ENCODE measurements at places on chromosomes 6 and 20.

DNA sequence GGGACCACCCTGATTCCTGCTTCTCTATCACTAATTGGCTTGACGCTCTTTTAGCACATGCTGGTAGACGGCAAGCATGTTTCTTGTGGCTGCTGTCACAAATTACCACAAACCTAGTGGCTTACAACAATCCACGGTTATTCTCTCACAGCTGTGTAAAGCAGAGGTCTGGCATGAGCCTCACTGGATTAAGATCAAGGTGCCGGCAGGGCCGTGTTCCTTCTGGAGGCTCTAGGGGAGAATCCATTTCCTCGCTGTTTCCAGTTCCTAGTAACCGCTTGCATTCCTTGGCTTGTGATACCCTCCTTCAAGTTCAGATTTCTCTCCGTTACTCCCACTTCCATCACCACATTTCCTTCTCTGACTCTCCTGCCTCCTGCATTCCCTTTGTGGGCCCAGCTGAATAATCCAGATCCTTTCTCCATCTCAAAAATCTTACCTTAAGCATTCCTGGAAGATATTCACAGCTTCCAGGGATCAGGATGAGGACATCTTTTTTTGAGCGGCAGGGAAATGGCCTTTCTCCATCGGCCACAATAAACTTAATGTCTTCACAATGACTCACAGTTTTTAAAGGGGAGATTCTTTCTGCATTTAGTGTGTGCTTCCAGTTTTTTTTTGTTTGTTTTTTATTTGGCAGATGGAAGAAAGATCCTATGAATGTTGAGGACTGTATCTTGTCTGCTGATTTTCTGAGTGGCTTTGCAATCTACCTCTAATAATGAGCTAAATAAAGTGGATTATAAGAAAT lies 39.9 kb downstream of the BMP6 start:
- no peak for DNase-seq

DNA sequence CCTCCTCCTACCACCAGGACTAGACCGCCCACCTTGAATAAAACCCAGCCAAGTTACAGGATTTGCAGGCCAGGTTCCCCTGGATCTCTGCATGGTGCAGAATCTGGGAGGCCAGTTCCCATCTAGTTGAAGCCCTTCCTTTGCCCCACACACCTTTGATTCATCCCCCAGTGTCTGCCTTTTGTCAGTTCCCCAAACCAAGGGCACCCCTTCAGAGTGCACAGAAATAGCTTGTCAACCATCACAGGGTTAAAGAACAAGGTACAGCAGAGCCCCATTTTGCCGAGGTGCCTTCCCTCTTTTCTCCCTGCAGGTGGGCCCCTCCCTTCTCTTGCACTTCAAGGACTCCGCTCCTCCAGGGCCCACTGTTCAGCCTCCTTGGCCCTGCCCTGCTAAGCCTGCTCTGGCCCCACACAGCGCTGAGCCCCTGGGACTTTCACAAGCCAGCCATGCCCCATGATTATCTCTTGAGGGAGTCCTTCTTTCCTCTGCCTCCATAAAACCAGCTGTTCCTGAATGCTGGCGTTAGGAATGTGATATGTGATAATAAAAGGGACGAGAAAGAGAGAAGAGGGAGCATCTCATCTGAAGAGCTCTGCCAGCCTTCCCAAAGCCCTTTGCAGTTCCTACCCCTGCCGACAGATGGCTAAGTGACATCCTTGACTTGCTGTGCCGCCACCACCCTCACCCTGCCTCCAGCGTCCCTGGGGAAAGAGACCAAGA lies 280.3 kb downstream of the CDC5L start:
- no peak for DNase-seq

DNA sequence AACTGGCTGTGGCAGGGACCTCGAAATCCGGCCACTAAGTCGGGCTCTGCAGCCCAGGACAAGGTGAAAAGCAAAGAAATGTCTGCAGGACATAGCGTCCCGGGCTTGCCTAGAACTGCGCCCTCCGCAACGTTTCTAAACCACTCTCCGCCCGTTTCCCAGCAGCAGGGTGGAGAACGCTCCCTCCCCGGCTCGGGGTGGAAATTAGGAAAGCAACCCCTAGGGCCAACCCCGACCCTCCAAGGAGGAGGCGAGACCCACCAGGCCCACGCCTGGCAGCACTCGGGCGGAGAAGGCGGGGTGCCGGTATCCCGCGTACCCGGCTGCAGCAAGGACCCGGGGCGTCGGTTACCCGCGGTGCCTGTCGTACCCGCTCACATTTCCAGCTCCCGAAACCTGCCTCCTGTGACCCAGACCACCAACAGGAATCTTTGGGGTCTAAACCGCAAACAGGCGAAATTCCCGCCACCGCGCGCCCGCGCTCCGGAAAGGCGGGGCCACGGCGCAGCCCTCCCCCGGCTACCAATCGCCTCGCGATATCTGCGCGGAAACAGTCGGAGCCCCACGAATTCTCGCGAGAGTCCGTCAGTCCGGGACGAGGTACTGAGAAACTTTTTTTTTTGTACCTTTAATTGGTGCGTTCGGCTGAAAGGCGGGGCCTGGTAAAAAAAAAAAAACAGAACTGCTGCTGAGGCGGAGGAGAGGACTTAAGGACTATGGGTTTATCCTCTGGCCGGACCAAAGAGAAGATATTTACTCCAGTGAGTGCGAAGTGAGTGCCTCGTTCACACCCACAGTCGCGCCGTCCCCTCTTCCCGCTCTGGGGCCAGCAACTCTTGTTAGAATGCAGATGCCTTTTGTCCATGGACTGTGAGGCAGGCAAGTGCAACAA lies at the start of gene MMS22L:
Gene MMS22L, minus strand, starts transcription at position 491 of the 892 bp plus-strand sequence. CDS start 739 bp downstream, outside the sequence.
- peak; percentile 94 for DNase-seq

DNA sequence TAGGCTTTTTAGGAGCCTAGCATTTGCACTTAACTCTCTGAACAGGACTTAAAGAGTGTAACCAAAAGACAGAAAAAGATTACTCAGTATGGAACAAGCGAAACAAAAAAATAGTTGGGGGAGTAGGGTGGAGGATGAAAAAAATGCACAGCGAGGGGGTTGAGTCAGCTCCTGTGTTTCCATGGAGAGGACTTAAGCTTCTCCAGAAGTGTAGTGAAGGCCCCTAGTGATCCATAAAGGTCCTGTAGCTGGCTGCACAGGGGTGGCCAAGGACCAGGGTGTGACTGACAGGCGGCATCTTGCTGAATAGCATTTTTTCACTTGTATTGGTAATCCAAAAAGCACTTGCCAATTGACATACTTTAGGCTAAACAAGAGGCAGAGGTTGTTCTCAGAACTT lies 533.9 kb downstream of the RFPL4B start:
- no peak for DNase-seq

- no peak for DNase-seq
Measured at GRCh38 chr6:160421854-160422253, 73.7 kb downstream of the SLC22A3 start.

- DNase-seq = no peak
Measured at GRCh38 chr6:28335040-28335563, 846 bp downstream of the ZSCAN31 start.

DNA sequence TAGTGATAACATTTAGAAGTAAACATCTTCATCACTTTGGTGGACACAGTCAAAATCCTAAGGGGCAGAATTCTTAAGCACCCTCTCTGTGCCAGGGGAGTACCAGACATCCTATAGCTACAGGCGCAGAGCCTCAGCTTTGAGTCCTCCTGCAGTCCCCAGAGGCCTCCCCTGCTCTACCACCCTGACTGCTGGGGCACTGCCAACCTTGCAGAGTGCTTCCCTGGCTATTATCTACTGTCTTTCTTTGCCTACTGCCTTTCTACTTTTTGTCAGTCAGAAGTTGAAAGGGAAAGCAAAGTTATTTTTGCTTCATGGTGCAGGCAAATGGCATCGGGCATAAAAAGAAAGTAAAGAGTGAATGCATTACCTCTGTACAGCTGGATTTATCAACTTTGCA lies 80.1 kb downstream of the AIG1 start:
- DNase-seq = no peak

DNA sequence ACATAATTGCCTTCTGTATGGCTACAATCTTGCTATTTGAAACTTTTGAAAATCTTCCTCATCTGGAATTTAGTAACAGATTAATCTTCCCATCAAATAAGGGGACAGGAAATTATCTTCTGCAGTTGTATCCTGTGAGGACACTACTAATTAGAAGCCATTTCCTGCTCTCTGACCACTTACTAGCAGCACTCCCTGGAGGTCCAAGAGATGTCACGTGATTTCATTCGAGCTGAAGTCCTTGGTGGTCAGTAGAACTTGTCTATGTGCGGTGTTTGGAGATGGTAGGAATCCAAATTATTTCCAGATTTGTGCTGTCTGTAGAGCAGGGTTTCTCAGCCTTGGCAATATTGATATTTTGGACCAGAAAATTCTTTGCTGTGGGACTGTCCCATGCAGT lies 202.5 kb downstream of the TFAP2B start:
- DNase-seq = no peak

GRCh38 chr20:5927749-5928462 lies 22.4 kb downstream of the TRMT6 start:
- no peak for DNase-seq

GRCh38 chr20:21166801-21167200 lies 40.9 kb downstream of the KIZ start:
- peak; percentile 7 for DNase-seq

GRCh38 chr20:10133532-10133931 lies 85.1 kb upstream of the SNAP25 start:
- DNase-seq = no peak

Data from stimulated activated naive CD8-positive, alpha-beta T cell treated with anti-CD3 and anti-CD28 coated beads, Interleukin-15, amount 100 ng/mL, for 72 hours (primary cell).